ENCODE measurements at places on chromosomes 5 and 9.
A peak's percentile ranks its signal among the peaks of the same experiment; 100 is the strongest.

DNA sequence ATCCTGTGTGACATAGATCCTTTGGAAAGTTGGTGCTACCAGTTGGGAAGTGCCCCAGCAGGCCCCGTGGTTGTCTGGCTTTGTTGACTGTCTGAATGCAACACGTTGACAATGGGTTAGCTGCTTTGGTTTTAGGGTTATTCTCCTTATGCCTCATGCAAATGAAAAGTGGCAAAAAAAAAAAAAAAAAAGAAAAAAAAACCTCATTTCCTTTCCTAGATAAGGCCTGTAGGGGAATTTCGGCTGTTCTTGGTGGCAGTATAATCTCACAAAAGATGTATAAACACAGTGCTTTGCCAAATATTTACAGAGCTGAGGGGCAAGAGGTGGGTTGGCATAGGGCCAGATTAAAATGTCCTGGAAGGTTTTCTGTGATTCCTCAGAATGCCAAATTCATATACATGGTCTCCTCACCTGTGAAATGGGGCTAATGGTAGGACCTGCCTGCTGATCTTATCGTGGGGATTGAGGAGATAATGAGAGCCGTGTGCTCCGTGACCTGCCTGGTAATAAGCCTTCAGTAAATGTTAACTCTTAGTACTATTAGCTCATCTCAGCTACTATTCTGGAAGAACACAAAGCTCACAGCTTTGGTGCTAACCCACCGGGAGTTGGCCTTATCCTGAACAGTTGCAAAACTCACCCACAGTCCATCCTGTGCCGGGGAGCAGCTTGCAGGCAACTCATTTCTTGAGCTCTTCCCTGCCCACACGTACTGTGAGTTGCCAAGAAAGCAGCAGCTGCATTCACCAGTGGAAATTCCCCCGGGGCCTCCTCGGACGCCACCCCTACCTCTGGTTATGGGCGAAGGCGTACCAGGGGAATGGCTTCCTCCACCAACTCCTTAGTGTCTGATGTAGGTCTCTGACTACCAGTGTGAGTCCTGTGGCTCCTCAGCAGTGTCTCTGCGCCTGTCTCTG lies 220.3 kb downstream of the NR3C1 start:
- DNase-seq = no peak

DNA sequence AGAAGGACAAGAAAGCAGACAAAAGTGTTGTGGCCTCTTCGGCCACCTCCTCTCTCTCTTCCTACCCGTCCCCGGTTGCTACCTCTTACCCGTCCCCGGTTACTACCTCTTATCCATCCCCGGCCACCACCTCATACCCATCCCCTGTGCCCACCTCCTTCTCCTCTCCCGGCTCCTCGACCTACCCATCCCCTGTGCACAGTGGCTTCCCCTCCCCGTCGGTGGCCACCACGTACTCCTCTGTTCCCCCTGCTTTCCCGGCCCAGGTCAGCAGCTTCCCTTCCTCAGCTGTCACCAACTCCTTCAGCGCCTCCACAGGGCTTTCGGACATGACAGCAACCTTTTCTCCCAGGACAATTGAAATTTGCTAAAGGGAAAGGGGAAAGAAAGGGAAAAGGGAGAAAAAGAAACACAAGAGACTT lies 2.4 kb downstream of the EGR1 start:
- DNase-seq = no peak

DNA sequence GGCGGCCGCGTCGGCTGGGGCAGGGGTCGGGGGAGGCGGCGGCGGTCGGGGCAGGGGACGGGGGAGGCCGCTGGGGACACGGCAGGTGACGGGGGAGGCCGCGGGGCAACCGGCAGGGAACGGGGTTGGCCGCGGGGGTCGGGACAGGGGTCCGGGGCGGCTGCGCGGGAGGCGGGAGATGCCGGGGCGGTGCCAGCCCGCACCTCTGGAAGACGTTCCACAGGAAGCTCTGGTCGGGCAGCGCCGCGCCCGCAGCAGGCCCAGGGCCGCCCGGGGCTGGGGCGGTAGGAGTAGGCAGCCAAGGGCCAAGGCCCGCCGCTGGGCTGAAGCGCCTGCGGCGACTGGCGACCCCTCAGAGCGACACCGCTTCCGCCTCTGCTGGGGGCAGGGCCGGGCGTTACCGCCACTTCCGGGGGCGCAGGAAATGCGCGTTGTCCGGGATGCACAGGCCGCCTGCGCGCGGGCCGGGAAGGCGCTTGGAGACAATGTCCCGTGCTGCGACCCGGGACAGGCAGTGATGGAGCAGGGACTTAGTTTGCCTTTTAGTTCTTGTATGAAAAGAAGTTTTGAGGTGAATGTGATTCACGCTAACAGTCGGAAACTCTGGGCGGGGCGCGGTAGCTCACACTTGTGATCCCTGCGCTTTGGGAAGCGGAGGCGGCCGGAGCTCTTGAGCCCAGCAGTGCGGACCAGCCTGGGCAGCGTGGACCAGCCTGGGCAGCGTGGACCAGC lies 110.0 kb upstream of the LPCAT1 start:
- peak; percentile 32 for DNase-seq

DNA sequence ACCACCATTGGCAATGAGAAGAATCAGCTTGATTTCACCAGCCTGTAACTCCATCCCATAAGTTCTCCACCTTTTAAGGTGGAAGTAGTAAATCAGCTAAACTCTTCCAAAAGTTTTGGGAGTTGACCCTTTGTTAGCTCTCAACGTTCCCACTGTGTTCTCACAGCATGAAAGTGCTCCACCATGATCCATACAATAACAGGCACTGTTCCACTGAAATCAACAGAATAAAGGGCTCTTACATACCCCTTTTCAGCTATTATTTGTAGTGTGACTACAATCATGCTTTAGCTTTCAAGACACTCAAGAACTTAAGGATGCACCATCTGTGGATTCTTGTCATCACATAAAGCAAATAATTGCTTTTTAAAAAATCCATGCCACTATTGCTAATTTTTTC lies 81.6 kb downstream of the PPP2R2B start:
- DNase-seq = no peak

GRCh38 chr5:176547802-176548201 lies 1.3 kb upstream of the CDHR2 start:
- DNase-seq = no peak

DNA sequence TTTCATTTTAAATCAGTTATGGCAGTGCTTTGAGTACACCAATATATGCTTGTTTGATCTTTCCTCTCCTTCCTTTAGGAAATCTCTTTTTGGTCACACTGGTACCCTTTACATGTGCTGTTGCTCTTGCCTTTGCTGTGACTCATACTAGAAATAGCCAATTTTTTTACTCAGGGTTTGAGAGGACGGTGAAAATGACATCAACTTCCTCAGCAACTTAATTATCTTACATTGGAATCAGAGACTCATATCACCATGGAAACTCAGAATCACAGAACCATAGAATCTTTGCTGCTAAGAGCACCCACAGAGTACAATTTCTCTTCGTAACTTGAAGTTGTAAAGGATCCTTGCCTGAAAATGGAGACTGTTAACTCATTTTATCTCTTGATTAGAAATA lies 13.8 kb upstream of the ZNF300 start:
- DNase-seq = peak; percentile 42

DNA sequence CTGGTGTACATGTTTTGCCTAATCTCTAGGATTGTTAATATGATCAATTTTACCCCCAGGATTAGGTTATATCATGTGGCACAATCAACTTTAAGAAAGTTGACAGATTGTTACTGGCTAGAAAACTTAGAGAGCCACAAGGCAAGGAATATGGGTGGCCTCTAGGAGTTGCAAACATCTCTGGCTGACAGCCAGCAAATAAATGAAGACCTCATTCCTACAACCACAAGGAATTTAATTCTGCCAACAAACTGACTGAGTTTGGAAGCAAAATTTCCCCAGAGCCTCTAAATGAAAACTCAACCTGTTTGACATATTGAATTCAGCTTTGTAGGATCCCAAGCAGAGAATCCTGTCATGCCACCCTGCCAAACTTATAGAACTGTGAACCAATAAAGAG lies 196.4 kb upstream of the PTGER4 start:
- DNase-seq = no peak

- no peak for DNase-seq
Measured at GRCh38 chr5:53576674-53577073, 16.2 kb downstream of the NDUFS4 start.
